Jurkat, Clone E6-1 (cell line): ENCODE measurements at places on chromosomes 4 and X.

DNA sequence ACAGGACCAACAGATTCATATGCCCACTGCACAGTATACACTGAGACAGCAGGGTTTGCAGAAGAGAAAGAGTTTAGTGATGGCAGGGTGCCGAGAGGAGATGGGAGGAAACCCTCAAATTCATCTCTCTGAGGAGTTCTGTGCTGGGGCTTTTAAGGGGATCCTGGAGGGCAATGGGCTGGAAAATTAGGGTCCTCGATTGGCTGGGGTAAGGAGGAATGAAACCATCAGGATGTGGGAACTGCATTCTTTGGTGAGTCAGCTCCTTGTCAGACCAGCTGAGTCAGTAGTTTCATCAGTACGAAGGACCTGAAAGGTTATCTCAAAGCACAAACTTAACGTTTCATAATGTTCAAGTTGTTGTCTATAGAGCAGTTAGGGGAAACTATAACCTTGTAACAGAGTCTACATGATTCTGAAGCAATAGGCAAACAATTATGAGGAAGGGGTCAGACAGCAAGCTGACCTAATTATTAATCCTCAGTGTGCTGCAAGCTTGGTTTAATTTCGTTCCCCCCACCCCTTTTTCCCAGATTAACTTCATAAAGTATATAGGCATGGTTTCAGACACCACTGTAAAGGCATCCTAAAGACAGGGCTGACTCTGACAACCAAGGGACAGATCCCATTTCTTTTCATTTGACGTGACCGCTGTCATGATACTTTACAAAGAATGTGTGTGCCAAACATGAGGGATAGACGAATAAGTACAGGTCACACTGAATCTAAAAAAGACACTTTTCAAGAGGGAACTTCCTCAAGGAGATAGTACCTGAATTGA, 1.5 kb upstream of the MSMO1 start:
- DNase-seq: peak; percentile 16

GRCh38 chr4:158121161-158121579, 51.7 kb downstream of the GASK1B start:
- DNase-seq: no peak

GRCh38 chr4:72430988-72431387, 138.0 kb downstream of the ADAMTS3 start:
- DNase-seq: no peak

GRCh38 chr4:130092187-130093015, 996.4 kb downstream of the C4orf33 start:
- no peak for DNase-seq

DNA sequence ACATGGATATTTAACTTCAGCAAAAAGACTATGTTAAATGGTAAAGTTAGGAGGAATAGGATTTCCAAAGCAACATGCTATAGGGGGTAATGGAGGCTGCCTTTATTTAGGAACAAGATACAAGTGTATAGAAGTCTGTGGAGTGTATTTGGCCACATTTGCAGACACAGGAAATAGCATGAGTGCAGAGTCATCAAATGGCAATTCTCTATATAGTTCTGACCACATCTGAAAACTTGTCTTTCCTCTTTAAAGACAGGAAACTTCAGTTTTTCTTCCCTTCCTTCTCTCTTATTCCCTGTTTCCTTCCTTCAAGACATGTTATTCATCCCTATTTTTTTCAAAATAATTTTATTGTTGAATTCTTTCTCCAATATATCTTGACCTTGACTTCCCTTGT, 119.3 kb upstream of the PITX2 start:
- no peak for DNase-seq

DNA sequence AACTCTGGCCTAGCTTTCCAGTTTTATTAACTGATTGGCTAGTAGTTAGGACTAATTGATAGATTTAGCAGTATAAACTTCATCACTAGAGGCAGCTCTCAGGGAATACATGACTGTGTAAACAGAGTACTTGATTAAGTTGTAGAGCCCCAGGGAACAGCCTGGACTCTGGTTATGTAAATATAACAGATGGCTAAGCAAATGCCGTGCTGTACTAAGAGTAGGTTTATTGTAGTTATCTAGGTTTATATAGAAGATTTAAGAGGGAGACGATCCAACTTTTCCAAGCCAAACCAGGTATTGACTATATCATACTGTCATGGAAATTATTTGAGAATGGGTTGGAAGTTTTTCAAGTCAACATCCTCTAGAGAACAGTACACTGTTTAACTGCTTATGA, 463.4 kb upstream of the GRID2 start:
- DNase-seq: no peak

- no peak for DNase-seq
Observed at GRCh38 chr4:177802661-177803060, 360.4 kb upstream of the AGA start.

- DNase-seq: no peak
Observed at GRCh38 chr4:113750734-113751133, 10.8 kb downstream of the CAMK2D start.

GRCh38 chrX:35919536-35920309, at the start of gene CFAP47:
Gene CFAP47, plus strand, starts transcription at chrX:35919734. Its CDS starts 66 bp downstream, at chrX:35919800.
- no peak for DNase-seq

- no peak for DNase-seq
Observed at GRCh38 chrX:145817331-145818185, at the start of gene SLITRK2. Gene SLITRK2, plus strand, starts transcription at chrX:145817829. Its CDS starts 4,597 bp downstream, at chrX:145822426.

GRCh38 chrX:120456973-120457372, 12.1 kb downstream of the LAMP2 start:
- DNase-seq: peak; percentile 83

GRCh38 chr4:38344929-38345328, 319.1 kb upstream of the KLF3 start:
- DNase-seq: no peak

- DNase-seq: no peak
Observed at GRCh38 chrX:105636667-105637066, 185.7 kb upstream of the NRK start.

GRCh38 chr4:36303426-36304137, 22.2 kb downstream of the DTHD1 start:
- DNase-seq: no peak

DNA sequence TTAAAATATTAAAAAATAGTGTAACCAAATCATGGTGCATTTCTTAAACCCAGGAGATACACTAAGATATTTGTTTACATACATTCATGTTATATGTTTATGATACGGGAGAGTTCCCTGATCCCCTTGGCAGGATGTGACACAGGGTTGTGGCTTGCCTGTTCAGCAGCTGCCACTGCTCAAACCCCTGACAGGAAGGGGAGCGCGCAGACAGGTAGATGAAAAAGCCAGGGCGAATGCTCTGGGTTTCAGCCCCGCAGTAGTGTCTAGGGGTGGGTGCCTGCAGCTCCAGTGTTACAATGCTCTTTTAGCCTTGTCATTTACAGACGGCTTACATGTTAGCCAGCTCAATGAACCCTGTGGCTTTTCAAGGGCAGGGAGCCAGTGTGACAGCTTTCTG, 1343.8 kb upstream of the IGFBP7 start:
- DNase-seq: peak; percentile 23

DNA sequence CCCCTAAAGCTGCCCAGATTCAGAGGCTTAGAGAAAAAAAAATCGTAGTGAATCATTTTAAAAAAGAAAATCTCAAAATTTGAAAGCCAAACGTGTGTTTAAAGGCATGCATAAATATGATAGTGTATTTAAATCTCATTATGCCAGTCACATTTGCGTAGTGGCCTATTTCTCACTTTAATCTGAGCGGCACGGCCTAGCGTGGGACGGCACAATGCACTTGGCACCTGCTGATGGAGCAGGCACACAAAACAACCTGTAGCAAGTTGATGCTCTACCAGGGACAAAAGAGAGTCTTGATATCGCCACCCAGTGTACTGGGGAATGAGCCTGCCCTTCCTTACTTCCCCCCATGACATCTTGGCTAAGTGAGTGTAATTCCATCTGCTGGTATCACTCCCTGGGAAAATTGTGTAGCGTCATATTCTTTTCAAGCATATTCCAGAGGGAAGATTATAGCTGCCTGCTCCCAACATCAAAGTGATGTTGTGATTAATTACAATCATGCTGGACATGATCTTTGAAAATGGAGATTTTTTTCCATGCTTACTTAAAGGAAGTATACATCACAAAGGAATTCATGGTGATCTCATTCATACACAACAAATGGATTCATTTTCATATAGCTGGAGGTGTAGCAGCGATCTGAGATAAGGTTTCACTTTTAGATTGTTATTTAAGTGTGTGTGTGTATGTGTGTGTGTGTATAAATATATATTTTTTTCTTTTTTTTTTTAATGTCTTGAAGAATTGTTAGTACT, 138.8 kb downstream of the DCTD start:
- DNase-seq: no peak

- DNase-seq: no peak
Observed at GRCh38 chr4:123555233-123555806, 158.7 kb downstream of the SPRY1 start.

DNA sequence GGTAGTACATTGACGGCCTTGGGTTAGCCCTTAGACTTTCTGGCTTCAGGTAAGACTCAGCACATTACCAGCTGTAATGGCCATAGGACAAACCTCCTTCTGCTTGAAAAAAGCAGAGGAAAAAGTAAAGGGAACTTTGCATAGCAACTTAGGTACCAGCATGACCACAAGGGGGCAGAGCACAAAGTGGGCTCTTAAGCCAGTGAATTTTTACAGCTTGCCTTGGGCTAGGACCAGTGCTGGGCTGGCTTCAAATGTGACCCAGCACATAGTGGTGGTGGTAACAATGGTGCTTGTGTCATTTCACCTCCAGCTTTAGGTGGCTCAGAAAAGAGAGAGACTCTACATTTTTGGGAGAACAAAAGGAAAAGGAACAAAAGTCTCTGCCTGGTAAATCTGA, 66.1 kb downstream of the KLHL4 start:
- DNase-seq: peak; percentile 0

DNA sequence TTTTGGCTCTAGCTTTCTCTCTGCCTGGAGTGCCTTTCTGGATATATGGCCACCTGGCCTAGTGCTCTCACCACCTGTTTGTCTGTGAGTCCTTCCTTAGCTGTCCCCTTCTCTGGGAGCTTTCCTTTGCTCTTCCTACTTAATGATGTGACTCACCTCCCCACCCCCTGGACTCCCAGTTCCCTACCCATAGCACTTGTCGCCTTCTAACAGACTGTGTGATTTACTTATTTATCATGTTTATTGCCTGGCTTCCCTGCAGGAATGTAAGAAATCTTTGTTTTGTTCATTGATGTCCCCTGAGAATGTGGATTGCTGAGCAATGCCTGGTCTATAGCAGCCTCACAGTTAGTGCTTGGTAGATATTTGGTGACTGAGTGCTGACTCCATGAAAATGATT, 18.9 kb downstream of the ADD1 start:
- DNase-seq: no peak

DNA sequence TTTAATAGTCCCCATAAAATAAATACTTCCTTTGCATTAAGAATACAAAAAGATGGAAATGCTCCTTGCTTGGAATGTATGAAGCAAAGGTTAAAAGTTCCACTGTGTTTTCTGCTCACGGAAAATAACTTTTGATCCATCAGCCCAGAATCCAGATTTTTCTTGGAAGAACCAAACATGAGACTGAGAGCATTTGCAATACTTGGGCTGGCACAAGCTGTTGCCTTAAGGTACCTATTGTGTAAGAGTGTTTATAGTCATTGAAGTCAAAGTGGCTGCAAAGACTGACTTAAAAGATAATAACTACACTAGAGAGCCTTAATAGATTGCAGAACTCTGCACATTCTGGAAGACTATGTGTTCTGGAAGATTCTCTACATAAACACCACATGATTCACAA, 281.4 kb downstream of the RAB28 start:
- DNase-seq: no peak

- DNase-seq: no peak
Observed at GRCh38 chr4:128684016-128684415, 125.5 kb upstream of the JADE1 start.

DNA sequence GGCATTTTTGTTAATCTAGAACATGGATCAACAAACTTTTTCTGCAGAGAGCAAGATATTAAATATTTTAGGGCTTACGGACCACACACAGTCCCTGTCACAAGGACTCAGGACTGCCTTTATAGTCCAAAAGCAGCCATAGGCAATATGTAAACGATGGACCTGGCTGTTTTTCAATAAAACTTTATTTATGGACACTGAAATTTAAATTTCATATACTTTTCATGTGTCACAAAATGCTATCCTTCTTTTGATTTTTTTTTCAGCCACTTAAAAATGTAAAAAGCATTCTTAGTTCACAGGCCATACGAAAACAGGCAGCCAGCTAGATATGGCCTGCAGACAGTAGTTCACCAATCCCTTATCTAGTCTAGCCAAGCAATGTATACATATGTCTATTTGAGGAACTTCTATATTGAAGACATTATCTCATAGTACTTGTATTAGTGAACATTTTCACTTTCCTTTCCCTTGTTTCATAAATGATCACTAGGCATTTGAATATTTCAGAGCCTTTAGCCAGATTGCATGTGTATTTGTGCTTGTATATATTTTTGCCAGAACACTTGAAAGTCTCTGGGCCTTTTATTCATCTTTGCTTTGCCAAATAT, 350.9 kb downstream of the RPA4 start:
- no peak for DNase-seq

DNA sequence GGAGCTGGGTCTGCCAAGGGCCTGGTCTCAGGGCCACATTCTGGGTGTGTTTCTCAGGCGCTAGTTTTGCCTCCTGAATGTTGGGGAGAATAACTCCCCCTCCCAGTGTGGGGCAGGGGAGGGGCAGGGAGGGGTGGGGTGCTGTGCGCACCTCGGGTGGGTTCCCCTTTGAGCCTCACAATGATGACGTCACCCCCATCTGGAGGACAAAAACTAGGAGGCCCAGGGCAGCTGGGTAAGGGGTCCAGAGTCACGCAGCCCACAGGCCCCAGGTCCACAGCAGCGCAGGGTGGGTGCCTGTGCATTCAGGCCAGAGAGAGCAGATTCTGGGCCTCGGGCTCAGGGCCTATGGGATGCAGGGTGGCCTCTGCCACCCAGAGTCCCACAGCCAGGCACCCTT, 23.7 kb upstream of the HMX1 start:
- DNase-seq: no peak

GRCh38 chr4:166594326-166594946, 639.9 kb downstream of the SPOCK3 start:
- peak; percentile 17 for DNase-seq

- peak; percentile 82 for DNase-seq
Observed at GRCh38 chr4:17336524-17336961, 175.3 kb downstream of the QDPR start.

GRCh38 chr4:30957706-30958105, 237.5 kb downstream of the PCDH7 start:
- DNase-seq: no peak

DNA sequence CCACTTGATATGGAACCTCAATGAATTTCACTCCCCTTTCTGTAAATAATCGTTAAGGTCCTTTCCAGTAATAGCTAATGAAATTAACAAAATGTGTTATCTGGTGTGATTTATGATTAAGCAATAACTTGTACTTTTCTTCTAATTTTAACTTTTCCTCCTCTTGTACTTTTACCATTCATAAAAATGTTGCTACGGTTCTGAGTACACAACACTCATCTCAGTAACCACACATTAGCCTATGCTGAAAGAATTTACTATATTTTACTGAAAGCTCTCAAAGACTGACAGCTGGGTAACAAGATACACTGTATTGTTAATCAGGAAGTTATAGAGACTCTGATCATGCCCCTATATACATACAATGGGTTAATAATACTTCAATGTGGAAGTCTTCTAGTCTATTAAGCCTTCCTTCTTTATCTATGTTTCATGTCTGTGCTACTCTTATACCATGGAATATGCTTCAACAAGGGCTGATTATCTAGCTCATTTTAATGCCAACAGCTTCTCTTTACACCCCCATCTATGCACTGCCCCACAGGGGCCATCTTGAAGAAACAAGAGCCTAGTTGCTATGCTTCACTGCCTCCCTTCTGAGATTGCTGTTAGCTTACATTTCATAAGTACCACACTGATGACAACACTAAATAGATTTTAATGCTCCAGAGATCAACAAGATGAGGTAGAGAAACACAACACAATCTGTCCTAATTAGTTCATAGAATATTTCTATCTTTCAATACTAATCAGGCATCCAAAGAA, 39.1 kb downstream of the LAMP2 start:
- no peak for DNase-seq
